Inflammatory macrophage treated with lipopolysaccharide for 1 hour (primary cell): ENCODE measurements at places on chromosomes 1 and 21.
A peak's percentile ranks its signal among the peaks of the same experiment; 100 is the strongest.

DNA sequence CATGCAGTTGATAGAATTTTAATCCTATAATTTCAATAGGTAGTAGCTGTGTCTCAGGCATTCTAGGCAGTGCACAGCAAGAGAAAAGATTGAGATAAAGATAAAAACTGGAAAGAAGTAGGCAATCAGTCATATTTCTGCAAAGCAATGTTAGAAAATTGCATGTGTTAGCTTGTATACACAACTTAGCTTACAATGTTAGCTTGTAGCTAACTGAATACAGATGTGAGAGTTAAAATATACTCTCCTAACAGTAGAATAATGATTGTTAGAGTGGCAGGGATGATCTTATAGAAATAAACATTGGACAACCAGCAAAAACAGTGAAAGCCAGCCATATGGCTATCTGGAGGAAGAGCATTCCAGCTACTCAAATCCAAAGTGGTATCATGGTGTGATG, 29.0 kb downstream of the PTPRC start:
- no peak for DNase-seq

- no peak for DNase-seq
These were observed 17.1 kb upstream of the ZBTB21 start for GRCh38 chr21:42027085-42027821.

DNA sequence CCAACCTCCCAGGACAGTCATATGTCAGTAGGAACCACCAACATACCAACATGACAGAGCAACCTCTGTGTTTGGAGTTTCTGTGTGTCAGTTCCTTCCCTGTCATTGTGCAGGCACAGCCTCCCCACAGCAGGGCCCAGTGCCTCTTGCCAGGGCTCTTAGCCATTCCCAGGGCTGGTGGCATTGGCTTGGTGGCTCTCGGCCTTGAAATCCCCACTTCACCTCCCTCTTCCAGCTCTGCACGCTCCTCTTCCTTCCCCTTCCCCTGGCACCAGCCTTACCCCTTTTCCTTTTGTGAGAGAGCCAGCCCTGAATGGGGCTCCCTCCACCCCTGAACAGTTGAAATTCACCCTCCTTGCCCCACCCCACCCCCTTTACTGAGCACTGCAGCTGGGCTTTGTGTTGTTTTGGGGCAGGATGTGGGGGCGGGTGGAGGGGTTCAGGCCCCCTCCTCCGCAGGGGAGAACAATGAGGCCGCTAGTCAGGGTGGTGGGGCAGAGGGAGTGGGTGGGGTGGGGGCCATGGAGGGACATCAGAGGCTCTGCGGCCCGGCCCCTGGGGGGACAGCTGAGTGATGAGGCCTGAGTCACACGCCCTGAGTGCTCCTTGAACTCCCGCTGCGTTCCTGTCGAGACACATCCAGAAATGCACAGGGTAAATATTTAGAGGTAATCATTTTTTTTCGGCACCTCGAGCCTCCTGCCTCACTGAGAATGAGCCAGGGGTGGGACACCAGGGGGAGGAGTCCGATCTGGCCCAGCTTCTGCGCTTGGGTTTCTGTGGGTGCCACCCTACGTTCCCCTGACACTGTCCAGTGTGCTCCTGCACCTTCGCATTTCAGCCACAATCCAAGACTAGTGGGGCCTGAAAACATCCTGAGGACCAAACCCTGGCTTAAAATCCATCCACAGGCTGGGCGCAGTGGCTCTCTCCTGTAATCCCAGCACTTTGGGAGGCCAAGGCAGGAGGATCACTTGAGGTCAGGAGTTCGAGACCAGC, 28.6 kb downstream of the LGR6 start:
- DNase-seq, result no peak

- no peak for DNase-seq
These were observed 396.9 kb downstream of the ADGRL2 start for GRCh38 chr1:82197606-82198005.

GRCh38 chr21:42026082-42026435, 15.9 kb upstream of the ZBTB21 start:
- no peak for DNase-seq

DNA sequence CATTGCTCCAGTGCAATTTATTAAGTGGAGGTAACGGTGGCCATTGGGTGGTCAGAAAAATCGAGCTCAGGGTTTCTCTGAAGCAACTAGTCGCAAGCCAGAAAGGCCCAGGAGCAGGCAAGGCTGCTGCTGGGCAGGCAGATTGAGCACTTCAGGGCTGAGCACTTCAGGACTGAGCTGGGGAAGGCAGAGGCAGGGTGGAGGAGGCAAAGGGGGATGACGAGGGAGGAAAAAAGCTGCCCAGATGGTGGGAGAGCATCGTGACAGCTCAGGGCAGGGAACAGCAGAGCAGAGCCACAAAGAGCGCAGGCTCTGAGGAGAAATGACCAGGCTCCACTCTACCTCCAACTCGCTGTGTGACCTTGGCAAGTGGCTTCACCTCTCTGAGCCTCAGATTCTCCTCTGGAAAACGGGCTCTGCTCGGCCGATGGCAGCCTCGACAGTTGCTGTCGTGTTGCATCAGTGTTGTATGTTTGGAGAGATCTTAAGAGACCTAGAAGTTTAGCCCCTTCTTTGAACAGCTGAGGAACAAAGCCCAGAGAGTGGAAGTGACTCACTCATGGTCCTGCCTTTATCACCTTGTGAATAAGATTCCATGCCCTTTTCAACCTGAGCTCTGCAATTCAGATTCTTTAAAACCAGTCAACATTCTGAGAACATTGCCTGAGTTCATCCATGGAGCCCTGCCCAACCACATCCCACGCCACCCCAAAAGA, 141.4 kb downstream of the SYF2 start:
- DNase-seq, result no peak

GRCh38 chr1:185846672-185847444, 112.7 kb downstream of the HMCN1 start:
- DNase-seq, result no peak

DNA sequence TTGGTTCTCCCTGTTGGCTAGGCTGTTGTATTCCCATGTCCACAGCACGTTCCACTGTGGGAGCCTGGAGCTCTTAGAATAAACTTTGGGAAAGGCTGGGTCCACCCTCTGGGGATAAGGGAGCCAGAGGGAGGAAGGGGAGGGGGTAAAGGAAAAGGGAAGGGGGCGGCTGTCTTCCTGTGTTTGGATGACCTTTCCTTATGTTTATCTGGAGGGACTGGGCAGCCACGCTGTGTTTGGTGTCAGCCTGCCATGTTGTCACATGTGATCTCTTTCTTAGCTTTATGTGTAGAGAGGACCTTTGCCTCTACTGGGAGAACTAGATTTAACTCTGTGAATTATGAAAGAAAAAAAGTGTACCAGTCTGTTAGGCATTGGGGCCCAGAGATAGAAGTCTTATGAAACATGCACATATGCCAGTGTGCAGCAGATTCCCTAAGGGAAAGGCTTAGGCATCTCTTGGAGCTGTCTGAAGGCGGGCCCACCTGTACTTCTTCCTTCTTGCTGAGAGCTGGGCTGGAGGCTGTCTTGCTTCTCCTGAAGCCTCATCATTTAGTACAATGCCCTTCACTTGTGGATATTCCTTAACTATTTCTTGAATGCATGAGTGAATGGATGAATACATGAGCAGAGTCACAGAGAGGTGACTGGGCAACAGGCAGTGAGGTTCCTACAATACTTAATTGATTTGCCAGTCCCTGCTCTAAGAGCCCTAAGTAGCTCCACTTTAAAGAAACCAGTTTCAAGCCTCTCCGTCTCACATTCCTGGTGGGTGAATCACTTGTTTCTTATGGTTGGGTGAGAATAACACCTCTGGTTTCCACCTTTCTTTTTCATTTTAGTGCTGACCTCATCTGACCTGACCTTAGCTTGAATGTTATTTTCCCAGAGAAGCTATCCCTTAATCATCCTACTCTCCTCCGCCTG, 62.5 kb upstream of the ARHGAP29 start:
- DNase-seq, result no peak

DNA sequence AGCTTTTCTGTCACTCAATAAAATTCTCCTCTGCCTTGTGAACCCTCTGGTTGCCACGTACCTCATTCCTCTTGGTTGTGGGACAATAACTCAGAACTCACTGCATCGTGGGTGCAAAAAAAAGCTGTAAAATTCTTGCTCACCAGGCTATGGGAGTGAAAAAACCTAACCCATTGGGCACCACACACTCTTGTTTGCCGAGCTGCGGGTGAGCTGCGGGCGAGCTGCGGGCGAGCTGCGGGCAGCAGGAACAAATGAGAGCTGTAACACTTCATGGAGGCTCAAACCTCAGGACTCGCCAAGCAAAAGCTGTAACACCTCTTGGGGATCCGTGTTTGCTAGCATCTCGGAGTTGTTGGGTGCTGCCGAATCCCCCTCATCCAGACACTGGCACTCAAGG, 641.3 kb upstream of the CHRM3 start:
- no peak for DNase-seq

- DNase-seq, result no peak
These were observed 58.0 kb downstream of the ACBD3 start for GRCh38 chr1:226128487-226129075.

- DNase-seq, result peak; percentile 6
These were observed 42.3 kb upstream of the NFASC start for GRCh38 chr1:204828352-204828850.

- DNase-seq, result peak; percentile 78
These were observed 1.9 kb downstream of the SORT1 start for GRCh38 chr1:109395602-109396512.

DNA sequence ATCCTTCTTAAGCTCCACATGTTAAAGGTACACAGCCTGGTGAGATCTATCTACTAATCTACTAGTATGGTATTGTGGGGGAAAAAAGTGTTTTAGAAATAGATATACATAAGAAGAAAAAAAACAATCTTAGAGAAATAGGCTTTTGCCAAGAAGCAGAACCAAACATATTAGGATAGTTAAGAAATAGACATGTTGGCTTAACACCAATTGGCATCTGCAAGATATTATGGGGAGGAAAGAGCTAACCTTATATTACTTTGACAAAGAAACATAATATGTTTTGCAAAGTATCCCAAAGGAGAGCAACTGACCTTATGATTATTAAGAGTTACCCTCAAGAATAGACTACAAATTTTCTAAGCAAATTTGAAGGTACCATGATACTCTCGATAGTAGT, 202.9 kb downstream of the BRINP3 start:
- no peak for DNase-seq

- DNase-seq, result no peak
These were observed 130.7 kb upstream of the TNR start for GRCh38 chr1:175874081-175874480.

- peak; percentile 75 for DNase-seq
These were observed 61.8 kb downstream of the ITPKB start for GRCh38 chr1:226677027-226678020.

GRCh38 chr1:58162952-58163550, 383.5 kb downstream of the OMA1 start:
- DNase-seq, result peak; percentile 9

GRCh38 chr1:226489718-226490425, 58.7 kb upstream of the STUM start:
- no peak for DNase-seq

- no peak for DNase-seq
These were observed 1.9 kb downstream of the GPR25 start for GRCh38 chr1:200874694-200875093.

DNA sequence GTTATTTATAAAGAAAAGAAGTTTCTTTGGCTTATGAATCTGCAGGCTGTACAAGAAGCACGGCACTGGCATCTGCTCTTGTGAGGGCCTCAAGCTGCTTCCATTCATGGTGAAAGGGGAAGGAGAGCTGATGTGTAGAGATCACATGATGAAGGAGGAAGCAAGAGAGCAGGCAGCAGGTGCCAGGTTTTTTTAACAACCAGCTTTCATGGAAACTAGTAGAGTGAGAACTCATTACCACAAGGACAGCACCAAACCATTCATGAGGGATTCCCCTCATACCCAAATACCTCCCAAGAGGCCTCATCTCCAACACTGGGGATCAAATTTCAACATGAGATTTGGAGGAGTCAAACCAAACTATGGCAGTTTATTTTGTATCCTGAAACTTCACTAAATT, 85.8 kb upstream of the CAMK1G start:
- DNase-seq, result no peak

DNA sequence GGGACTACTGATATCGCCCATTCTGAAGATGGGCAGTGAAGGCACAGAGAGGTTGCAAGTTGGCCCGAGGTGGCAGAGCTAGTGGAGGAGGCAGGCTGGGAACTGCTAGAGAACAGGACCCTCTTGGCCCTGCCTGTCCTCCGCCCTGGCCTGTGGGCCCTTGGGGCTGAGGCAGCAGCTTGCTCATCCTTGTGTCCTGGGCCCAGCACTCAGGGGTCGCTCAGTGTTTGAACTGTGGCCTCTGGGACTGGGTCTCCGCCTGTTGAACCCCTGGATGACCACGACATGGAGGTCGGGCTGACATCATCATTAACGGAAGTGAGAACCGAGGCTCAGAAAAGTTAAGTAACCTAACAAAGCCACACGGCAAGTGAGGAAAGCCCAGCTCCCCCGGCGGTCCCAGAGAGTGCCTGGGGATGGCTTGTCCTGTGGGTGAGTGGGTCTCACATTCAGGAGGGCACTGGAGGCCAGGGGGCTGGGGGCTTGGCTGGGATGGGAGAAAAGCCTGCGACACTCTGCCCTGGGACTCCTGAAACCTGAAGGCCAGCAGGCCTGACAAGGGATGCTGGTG, 23.0 kb upstream of the DDOST start:
- DNase-seq, result peak; percentile 45

GRCh38 chr1:61083013-61083806, 849 bp downstream of the NFIA start:
- DNase-seq, result no peak

GRCh38 chr1:174399211-174399610, 48.6 kb upstream of the GPR52 start:
- no peak for DNase-seq

DNA sequence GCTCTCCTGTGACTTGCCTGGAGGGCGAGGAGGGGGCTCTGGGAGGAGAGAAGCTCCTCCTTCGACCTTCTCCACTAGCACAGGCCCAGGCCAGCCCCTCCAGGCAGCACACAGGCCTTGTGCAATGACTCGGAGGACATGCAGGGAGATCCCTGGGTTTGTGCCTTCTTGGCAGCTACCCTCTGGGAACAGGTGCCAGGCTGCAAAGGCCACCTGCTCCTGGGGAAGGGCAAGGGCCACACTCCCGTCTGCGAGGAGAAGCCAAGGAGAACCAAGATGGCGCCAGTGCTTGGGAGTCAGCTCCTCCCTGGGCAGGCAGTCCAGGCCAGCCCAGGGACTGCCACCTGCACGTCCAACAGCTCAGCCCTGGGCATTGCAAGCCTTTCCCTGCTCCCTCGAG, 15.3 kb downstream of the CASZ1 start:
- no peak for DNase-seq

DNA sequence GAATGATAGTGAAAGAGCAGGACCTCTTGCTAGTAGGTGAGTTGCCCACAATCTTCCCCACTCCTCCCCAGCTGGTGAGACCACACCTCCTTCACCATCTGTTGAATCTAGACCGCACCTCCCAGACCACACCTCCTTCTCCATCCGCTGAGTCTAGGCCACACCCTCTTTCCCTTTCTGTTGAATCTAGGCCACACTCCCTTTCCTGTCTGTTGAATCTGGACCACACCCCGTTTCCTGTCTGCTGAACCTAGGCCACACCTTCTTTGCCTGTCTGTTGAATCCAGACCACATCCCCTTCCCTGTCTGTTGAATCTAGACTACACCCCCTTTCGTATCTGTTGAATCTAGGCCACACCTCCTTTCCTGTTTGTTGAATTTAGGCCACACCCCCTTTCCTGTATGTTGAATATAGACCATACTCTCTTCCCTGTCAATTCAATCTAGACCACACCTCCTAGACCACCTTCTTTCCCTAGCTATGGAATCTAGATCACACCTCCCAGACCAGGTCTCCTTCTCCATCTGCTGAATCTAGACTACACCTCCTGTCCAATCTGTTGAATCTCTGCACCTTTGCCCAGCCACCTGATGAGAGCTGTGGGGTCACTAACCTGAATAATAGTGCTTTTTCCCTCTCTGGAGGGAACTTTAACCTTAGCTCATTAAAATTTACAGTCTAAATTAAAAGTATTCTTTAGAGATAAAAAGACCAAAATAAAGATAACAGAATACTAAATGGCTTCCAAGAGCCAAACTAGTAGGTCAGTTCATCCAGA, 116.3 kb downstream of the DAB1 start:
- no peak for DNase-seq
